Glutamatergic neuron (in vitro differentiated cells): ENCODE measurements at places on chromosomes 2 and 18.

GRCh38 chr18:46678785-46679399, 21.9 kb upstream of the LOXHD1 start:
- DNase-seq = no peak

- no peak for DNase-seq
Measured at GRCh38 chr2:16725549-16725948, 59.9 kb upstream of the CYRIA start.

GRCh38 chr2:143428700-143429099, 299.5 kb downstream of the ARHGAP15 start:
- no peak for DNase-seq

GRCh38 chr2:173090276-173090877, 14.7 kb downstream of the MAP3K20 start:
- no peak for DNase-seq

DNA sequence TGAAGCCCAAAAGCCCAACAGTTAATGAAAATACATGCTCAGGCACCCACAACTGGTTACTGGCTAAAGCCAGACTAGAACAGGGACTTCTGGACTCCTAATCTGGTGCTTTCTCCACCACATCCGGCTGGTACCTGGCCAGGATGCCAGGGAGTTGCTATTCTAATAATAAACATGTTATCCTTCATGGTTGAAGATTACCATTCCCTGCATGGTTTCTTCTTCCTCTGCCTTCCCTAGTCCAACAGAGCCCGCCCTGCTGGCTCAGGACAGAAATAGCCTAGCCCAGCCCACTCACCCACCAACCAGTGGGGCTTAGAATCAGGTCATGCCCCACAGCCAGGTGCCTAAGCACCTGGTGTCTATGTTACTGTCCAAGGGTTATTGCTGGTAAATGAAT, 184.2 kb downstream of the TMEM247 start:
- DNase-seq = no peak

DNA sequence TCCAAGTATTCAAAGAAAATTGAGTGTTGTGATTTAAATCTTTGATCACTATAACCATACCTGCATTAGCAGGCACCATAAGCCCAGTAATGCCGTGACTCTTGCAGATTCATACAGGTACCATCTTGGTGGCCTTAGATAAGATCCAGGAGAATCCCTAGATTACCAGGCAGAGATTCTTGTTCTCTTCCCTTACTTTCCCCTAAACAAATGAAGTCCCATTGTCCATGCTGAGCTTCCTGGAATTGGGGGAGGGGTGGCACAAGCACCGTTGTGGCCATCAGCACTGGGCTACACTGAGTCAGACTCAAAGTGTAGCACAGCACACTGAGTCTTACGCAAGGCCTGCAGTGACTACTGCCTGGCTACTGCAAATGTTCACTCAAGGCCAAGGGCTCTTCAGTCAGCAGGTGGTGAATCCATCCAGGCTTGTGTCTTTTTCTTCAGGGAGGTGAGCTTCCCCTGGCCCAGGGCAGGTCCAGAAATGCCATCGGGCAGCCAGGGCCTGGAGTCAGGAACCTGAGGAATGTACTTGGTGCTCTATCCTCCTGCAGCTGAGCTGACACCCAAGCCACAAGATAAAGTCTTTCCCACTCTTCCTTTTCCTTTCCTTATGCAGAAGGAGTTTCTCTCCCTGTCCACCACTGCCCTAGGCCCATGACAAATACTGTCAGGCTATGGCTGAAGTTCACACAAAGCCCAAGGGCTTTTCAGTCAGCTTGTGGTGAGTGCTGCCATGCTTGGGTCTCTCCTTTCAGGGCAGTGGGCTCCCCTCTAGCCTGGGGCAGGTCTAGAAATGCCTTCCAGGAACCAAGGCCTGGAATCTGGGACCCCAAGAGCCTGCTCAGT, 52.6 kb downstream of the CD28 start:
- DNase-seq = no peak

- no peak for DNase-seq
Measured at GRCh38 chr2:118530976-118531375, 316.5 kb downstream of the EN1 start.
